ENCODE measurements at places on chromosomes 11 and 22.
A peak's percentile ranks its signal among the peaks of the same experiment; 100 is the strongest.

GRCh38 chr11:90321018-90321417 is 98.2 kb upstream of the CHORDC1 start:
- no peak for DNase-seq

- no peak for DNase-seq
Measured at GRCh38 chr11:86500500-86501140, 125.9 kb downstream of the CCDC81 start.

DNA sequence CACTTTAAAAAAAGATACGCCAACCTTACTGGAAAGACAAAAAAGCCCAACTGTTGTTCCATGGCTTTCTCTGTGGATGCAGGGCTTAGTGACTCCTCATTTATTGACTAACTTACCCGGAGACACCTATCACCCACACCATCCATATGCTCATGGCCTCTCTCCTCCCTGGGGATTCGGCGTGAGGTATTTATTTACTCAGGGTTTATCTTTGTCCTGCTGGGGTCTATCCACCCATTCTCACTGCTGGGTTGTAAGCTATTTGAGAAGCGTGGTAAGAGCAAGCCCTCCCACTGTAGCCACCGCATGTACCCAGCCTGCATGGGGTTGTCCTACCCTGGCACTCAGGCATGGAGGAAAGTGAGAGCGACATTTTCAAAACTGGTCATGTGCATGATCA is 93.6 kb downstream of the NELL1 start:
- no peak for DNase-seq

DNA sequence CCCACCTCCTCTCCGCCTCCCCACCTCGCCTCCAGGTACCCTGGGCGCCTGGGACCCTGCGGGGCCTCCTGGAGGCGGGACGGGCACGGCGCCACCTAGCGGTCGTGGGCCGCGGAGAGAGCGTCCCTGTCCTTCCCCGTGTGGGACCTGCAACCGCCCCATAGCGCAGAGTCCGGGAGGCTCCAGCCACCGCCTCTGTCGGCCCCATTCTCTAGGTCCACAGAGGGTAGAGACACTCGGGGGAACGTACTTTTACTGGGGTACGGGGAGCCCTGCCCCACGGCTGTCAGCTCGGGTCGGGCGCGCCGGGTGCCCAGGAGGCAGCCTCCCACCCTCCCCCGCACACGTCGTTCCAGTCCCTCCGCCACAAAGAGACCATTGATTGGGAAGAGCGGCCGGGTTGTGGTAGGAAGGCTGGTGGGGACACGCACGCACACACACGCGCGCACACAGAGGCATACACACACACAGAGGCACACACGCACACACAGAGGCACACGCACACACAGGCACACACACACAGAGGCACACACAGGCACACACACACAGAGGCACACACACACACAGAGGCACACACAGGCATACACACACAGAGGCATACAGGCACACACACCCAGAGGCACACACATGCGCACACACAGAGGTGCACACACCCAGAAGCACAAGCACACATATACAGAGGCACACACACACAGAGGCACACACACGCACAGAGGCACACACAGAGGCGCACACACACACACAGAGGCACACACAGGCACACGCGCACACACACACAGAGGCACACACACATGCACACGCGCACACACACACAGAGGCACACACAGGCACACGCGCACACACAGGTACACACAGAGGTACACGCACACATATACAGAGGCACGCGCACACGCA is 12.6 kb upstream of the NECTIN1 start:
- DNase-seq = peak; percentile 73

- DNase-seq = no peak
Measured at GRCh38 chr11:122764371-122765090, 73.8 kb upstream of the CRTAM start.

GRCh38 chr11:105181100-105181499 is 41.5 kb upstream of the CARD18 start:
- DNase-seq = peak; percentile 47

GRCh38 chr22:23548501-23549197 is 31.4 kb downstream of the IGLL1 start:
- DNase-seq = no peak

DNA sequence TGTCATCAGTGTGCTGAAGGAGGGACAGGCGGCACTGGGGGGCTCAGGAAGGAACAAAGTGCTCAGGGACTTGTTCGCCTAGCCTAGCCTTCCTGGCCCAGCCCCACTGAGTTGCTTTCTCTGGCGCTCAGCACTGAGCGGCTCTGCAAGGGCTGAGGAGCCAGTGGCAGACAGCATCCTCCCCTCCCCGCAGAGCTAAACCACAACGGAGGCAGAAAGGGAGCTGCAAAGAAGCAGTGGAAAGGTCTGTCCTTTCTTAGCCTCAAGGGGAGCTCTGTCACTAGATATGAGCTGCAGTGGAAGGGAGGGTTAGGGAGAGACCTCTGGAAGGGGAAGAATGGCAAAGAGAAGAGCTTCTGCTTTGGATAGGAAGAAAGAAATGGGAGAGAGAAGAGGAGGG is 89.7 kb upstream of the PHOX2A start:
- no peak for DNase-seq

DNA sequence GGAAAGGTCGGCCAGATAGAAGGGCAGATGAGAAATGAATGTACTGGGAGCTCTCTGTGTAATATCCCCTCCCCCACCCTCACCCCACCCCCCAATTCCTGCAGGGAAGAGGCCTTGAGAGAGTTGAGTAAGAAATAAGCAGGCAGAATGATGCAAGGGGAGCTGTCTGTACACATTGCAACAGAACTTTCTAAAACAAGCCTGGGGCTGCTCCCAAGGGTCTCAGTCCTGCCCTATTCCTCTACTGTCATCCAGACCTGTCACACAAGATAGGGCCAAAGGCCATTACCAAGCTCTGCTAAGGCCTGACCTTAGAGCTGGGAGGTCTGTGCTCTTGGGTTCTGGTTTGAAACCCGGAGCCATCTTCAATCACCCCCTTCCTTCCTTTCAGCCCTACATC is 5.7 kb upstream of the DGAT2 start:
- no peak for DNase-seq

- no peak for DNase-seq
Measured at GRCh38 chr11:73559743-73560142, 38.2 kb downstream of the FAM168A start.

GRCh38 chr22:29842740-29843139 is 4.7 kb upstream of the ASCC2 start:
- no peak for DNase-seq

DNA sequence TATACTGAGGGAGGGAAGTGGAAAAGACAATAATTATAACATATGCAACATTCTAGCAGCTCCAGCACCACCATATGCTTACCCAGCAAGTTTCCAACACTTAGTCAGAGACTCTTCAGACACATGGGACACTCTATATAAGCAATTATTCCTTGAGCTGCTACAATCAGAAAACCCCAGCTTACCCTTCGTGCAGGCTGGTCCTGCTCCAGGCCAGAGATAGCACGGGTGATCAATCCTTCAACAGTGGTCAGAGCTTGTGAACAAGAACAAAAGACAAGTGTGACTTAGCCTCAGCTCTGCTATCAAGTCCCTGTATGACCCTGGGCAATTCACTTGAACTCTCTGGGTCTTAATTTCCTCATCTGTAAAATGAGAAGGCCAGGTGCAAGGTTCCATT is 1.5 kb downstream of the ZPR1 start:
- no peak for DNase-seq

DNA sequence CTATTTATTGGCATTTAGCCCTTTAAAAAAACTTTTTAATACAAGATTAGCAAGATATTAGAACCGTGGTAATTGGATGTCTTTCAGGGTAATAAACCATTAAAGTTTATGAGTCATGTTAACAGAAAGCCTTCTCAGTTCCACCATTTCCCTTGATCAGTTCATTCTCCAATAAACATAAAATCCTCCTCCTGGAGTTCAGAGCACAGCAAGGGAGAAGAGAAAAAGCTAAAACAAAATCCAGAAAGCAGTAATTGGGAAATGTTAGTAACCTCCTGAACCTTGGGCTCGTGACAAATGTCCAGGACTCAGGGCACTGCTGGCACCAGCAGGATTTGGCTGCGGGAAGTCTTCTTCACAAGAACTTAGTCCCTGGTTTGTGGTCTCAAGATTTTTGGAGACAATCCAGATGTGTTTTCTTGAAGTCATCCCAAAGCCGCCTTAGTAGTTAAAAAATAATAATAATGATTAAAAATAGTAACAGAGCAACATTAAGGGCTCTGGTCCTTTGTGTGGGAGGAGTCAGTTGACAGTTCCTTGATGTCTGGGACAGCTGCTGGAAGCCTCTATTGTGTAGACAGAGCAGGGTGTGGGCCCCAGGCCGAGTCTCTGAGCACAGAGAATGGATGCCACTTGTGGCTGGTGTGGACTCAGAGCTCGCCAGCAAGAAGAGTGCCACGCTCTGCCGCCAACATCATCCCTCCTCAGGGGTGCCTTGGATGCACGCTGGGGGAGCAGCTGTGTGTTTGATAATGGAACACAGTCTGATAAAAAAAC is 43.4 kb upstream of the PITPNB start:
- DNase-seq = no peak

GRCh38 chr22:28521451-28521850 is 158.2 kb downstream of the TTC28 start:
- DNase-seq = no peak

- DNase-seq = no peak
Measured at GRCh38 chr11:83006877-83007330, 64.8 kb downstream of the RAB30 start.

GRCh38 chr11:74992852-74993251 is 4.1 kb downstream of the NEU3 start:
- no peak for DNase-seq

DNA sequence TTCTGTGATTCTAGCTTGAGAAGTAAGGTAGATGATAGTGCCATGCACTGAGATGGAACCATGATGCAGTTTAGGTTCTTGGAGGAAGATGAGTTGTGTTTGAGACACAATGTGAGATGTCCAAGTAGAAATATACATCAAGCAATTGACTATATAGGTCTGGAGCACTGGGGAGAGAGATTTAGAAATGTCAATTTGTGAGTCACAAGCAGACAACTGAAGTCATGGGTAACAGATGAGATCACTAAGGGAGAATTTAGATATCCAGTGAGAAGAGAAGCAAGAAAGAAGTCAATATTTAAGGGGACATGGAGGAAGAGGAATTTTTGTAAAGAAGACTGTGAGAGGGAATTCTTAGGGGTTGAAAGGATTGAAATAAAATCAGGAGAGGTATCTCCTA is 65.1 kb upstream of the RRAS2 start:
- no peak for DNase-seq

- DNase-seq = no peak
Measured at GRCh38 chr22:30396871-30397655, at the start of gene SEC14L2. TSS of gene SEC14L2 (plus strand) at chr22:30397018. CDS start at chr22:30397117, 99 bp downstream.
